Fibroblast of skin of left quadriceps (primary cell): ENCODE measurements at places on chromosomes 1 and 21.

- no peak for DNase-seq
These were observed 29.0 kb downstream of the MRPL39 start for GRCh38 chr21:25578056-25578961.

GRCh38 chr1:207644166-207644851 lies 624 bp upstream of the CR1L start:
- no peak for DNase-seq

DNA sequence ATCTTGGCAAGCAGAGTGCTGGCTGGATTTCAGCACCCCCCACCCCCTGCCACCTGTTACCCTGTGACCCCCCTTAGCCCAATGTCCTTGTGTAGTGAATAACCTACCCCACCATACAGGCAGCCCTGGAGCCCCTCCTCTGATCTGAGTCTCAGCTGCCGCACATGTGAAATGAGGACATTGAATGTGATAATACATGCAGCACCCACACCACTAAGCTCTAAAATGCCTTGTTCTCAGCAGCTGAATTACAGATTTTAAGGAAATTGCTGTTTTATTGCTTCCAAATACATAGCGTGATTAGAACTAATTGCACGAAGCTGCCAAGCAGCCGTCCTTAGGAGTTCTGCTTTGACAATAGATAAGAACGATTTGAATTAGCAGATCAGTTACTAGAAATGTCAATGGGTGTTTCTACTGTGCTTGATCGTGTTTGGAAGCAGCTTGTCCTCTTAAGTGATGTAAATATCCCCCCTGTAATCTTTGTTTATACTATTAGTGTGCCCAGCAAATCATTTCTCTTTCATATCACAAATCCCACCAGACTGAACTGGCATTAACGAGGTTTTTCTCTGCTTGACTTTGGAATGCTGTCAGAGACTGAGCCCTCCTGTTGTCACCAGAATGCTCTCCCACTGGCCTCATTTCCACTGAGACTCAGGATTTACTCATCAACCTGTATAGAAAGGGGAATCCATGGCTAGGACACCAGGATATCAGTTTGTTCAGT lies 4.9 kb downstream of the SLAMF8 start:
- no peak for DNase-seq

DNA sequence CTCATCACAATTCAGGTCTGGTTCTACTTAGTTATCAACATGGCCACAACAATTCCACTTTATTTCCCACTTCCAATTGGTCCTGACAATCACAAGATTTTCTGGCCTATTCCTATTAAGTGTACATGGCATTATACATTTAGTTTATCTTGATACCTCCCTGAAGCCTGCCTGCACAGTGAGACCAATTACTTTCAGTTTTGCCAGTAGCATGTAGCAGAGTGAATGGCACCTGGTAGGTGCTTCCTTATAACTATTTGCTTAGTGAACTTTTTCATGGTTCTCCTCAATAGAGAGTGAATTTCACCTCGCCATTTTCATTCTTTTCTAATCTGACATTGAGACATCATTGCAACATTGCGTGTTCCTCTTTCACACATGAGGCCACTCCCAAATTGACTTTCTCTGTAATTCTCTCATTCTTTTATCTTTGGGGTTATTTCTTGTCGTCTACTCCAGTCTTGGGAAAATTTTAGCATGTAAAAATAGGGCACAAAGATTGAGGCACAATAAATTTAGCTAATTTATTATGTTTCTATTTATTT lies 124.3 kb downstream of the DISC1 start:
- no peak for DNase-seq

DNA sequence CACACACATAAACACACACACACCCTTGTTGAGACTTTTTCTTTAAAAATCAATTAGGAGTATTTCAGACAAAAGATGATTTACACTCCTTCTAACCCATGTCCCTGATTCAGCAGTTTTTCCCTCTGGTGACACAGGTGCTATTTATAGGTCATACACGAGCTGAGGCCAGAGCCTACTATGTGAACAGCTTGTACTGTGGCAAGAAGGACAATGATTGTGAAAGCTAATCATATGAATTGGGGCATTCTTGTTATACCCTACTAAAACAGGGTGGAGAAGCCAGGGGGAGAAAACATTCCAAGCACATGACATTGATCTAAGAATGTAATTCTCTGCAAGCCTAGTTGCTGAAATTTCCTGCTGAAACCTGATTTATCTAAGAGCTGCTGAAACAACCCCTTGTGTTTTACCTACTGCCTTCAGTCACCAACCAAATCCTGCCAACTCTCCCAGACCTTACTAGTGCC lies 60.3 kb downstream of the XCL1 start:
- DNase-seq, result no peak
